ENCODE measurements at places on chromosomes 4 and X.

GRCh38 chr4:155033604-155034003, 174.8 kb upstream of the NPY2R start:
- DNase-seq: no peak

- DNase-seq: no peak
Measured at GRCh38 chr4:113446019-113446418, 315.5 kb downstream of the CAMK2D start.

DNA sequence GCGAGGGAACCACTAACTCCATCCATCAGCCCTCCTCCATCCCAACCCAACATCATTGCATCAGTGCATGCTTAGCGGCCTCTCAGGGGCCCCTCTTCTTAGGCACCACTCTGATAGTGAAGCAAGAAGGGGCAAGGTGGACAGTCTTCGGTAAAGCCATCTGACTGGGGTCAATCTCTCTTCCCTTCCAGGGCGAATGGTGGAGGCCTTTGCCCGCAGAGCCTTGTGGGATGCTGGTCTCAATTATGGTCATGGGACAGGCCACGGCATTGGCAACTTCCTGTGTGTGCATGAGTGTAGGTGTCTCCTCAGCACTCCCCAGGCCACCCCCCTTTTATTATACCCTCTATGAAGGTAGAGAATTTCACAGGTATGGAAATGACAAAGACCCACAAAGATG, 18.8 kb upstream of the SASH3 start:
- no peak for DNase-seq

GRCh38 chrX:101550362-101550750, at the start of gene ARMCX1:
ARMCX1 (plus strand) TSS chrX:101550547; CDS start chrX:101552931, 2,384 bp downstream.
- peak; percentile 89 for DNase-seq

- DNase-seq: no peak
Measured at GRCh38 chr4:138348055-138348454, 105.9 kb upstream of the SLC7A11 start.

- DNase-seq: no peak
Measured at GRCh38 chrX:19177721-19178120, 55.5 kb upstream of the ADGRG2 start.

DNA sequence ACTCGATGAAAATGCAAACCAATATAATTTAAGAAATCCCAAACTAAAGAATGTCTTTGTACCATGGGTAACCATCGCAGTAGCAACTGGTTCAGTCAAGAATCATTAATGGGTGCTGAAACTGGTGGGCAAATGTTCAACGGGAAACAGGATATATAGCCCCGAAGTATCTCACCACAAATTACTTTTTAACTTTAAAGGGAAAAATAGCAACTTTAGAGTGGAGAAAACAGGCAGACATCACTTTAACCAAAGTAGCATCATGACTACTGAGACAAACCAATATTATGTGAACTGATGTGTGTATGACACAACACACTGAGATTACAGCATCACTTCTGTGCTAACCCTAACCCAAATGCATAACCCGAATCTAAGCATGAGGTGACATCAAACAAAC, 33.8 kb upstream of the SLAIN2 start:
- DNase-seq: no peak

GRCh38 chr4:113050371-113050755, 910 bp downstream of the ANK2 start:
- DNase-seq: no peak
